ENCODE measurements at places on chromosomes 11 and 22.

GRCh38 chr11:125063429-125064043, 431 bp downstream of the SLC37A2 start:
- peaks cover 39% of the 10 kb centered on the region for H3K27me3 ChIP-seq
- no peaks in the 10 kb centered on the region for H3K36me3 ChIP-seq
- H3K27ac ChIP-seq = no peak overlapping the region
- H3K4me1 ChIP-seq = peaks cover 6% of the 10 kb centered on the region
- H3K4me3 ChIP-seq = peak overlapping the region; percentile 70

DNA sequence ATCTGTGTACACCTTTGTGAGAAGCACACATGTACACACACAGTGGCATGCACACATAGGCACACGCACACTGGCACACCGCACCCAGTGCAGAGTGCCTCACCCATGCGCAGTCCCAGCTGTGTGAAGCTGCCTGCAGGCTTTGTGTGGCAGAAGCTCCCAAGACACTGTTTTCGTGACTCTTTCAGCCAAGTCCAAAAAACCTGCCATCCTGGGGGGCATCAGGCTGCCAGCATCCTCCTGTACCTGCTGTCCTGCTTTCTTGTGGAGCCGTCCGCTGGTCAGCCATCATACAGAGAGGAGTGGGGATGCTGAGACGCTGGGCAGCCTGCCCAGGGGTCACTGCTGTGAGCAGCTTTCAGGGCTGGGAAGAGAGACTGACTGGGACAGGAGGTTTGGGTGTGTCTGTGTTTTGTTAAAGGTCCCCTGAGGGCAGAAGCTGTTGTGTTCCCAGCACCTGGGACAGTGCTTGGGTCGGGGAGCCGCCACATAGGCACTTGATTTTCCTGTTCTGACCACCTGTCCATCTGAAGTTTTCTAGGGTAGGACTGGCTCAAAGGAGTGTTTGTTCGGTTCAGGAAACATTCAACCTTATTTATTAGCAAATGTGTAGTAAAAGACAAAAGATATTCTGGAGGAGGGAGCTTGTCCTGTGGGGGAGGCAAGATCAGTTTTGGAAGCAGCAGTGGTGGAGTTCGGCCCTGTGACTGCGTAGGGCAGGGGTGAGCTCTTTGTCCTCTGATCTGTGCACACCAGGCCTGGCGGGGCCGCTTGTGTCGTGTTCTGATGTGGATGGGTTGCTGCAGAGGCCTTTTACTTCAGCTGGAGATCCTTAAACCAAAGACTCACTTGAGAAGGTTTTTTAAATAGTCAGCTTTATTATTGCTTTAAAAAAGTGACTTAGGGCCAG, 29.7 kb downstream of the AP2A2 start:
- peak overlapping the region; percentile 26 for H3K27ac ChIP-seq
- no peaks in the 10 kb centered on the region for H3K27me3 ChIP-seq
- H3K4me3 ChIP-seq = no peak overlapping the region

- no peaks in the 10 kb centered on the region for H3K36me3 ChIP-seq
- no peak overlapping the region for H3K27ac ChIP-seq
- DNase-seq = no peak
Observed at GRCh38 chr11:123564221-123564620, 90.2 kb downstream of the SCN3B start.

DNA sequence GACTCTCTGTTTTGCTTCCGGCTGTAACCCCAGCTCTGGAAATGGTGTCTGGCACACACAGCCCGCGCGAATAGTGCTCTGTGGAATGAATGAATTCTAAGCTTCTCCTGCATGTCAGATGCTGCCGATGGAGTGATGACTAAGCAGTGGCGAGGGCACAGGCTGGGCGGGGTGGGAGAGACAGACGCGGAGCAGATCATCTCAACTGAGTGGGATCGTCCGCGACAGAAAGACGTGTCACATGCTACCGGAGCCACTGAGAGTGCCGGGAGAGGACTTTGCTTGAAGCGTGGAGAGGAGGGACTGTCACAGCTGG, 334.5 kb downstream of the CTTN start:
- no peaks in the 10 kb centered on the region for H3K4me1 ChIP-seq
- no peak overlapping the region for H3K27ac ChIP-seq
- no peaks in the 10 kb centered on the region for H3K27me3 ChIP-seq
- no peak overlapping the region for H3K4me3 ChIP-seq

- H3K4me3 ChIP-seq = no peak overlapping the region
- H3K27me3 ChIP-seq = peaks cover 8% of the 10 kb centered on the region
- peaks cover 12% of the 10 kb centered on the region for H3K4me1 ChIP-seq
- no peaks in the 10 kb centered on the region for H3K36me3 ChIP-seq
Observed at GRCh38 chr11:46299451-46299961, 22.0 kb downstream of the CREB3L1 start.

DNA sequence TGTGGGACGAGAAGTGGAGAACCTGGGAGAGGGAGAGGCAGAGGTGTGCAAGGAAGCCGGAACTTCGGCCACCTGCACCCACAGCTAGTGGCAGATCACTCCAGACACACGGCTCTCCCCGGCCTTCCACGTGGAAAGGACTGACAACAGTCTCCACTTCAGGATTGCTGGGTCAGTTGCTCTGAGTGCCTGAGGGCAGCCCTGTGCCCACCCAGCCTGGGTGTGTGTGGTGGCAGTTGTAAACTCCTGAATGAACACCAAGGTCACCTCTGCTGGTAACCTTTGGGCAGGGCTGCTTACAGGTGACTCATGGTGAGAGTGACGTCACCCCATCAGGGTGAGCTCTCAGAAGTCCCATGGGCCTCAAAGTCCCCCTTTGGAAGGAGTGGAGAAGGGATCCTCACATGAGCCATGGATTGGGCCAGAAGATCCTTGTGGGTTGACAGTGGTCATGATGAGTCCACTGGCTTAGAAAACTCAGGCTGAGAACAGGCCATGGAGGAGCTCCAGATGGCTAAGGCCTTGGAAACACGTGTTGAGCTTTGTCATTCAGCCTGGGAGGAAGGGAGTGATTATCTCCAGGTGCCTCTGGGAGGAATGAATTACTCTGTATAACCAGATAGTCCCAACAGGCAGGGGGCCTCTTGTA, 71.3 kb downstream of the BCR start:
- H3K27ac ChIP-seq = peak overlapping the region; percentile 36
- DNase-seq = peak; percentile 59
- no peak overlapping the region for H3K4me3 ChIP-seq
- H3K4me1 ChIP-seq = peaks cover 54% of the 10 kb centered on the region
- H3K36me3 ChIP-seq = peaks cover 4% of the 10 kb centered on the region

DNA sequence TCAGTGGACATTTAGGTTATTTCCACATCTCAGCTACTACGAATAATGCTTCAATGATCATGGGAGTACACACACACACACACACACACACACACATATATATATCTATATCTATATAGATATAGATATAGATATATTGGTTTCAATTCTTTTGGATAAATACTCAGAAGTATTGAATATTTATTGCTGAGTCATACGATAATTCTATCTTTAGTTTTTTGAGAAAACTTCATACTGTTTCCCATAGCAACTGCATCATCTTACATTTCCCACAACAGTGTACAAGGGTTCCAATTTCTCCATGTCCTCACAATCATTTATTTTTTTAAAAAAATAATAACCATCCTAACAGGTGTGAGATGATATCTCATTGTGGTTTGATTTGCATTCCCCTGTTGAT, 7.1 kb downstream of the OR9Q2 start:
- no peak overlapping the region for H3K27ac ChIP-seq
- H3K4me3 ChIP-seq = no peak overlapping the region
- H3K36me3 ChIP-seq = no peaks in the 10 kb centered on the region
- no peak for DNase-seq
- no peaks in the 10 kb centered on the region for H3K4me1 ChIP-seq

DNA sequence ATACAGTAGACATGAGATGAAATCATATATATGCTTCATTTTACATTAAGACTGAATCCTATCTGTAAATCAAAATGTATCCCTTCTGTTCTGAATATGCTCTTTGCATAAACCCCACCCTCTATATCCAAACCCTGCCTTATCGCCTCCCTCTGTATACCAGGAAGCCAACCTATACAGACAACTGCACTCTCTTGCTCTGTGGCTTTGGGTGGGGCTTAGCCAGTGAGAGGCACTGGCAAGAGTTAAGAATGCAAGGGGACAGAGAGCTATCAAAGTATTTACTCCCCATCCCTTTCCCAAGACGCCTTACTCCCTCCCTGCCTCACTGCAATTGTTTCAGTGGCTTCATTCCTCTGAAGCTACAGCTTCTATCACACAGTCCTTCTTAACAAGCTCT, 309.8 kb downstream of the TTC28 start:
- peak; percentile 12 for DNase-seq
- H3K27me3 ChIP-seq = peaks cover 2% of the 10 kb centered on the region
- H3K36me3 ChIP-seq = no peaks in the 10 kb centered on the region
- H3K4me1 ChIP-seq = peaks cover 11% of the 10 kb centered on the region
- no peak overlapping the region for H3K4me3 ChIP-seq

DNA sequence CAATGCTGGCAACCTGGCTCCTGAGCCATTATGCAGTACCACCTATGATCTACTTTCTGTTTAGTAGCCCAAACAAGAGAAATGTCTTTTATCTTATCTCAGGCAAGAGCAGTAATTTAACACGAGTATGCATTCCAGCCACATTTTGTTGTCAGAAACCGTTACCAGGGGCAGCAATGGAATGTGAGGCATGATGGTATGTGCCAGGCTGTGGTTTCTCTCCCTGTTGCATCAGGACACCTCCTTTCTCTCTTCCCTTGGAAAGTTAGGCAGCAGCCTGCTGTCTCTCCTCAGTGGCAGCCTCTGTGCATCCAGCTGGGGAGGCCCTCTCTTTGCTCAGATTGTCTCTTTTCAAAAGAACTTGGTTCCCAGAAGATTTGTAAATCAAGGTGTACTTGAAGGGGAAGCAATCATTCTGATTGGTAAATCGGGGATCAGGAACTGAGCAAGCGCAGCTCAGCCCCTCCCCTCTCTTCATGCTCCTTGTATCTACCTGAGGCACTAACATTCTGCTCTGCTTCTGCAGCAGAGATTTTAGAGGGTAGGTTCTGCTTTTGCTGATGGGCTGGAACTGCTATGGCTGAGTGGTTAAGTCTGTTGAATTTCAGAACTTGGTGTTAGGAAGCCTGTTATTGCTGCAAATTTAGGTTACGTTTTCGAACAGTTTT, 229.2 kb downstream of the ADAMTS15 start:
- no peak overlapping the region for H3K27ac ChIP-seq
- H3K4me1 ChIP-seq = no peaks in the 10 kb centered on the region
- H3K4me3 ChIP-seq = no peak overlapping the region
- no peak for DNase-seq

GRCh38 chr22:23913306-23913660, 19.1 kb downstream of the MIF start:
- H3K36me3 ChIP-seq = peaks cover 14% of the 10 kb centered on the region
- DNase-seq = peak; percentile 76
- peak overlapping the region; percentile 93 for H3K4me3 ChIP-seq
- H3K27ac ChIP-seq = peak overlapping the region; percentile 99

DNA sequence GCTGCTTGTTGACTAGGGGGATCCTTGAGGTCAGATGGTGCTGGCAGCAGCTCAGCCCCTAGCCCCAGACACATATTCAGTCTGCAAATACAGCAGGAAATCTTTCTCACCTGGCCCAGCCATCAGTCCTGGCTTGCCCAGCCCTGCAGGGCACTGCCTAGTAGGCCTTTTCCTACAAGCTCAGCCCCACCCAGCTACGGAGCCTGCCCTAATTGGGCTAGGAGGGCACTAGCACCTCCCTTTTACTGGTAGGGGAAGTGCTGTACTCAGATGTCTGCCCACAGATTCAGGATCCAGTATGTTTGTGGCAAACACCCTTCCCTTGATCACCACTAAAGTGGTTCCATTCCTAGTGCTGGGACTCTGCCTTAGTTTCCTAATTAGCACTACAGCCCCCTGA, 257.1 kb upstream of the CADM1 start:
- H3K27me3 ChIP-seq = peaks cover 25% of the 10 kb centered on the region
- H3K4me3 ChIP-seq = no peak overlapping the region

GRCh38 chr11:20126724-20127123, 33.6 kb downstream of the DBX1 start:
- H3K4me1 ChIP-seq = peaks cover 1% of the 10 kb centered on the region
- no peak overlapping the region for H3K27ac ChIP-seq
- H3K4me3 ChIP-seq = no peak overlapping the region
- DNase-seq = no peak
- no peaks in the 10 kb centered on the region for H3K36me3 ChIP-seq

- peak overlapping the region; percentile 35 for H3K4me3 ChIP-seq
- H3K27me3 ChIP-seq = no peaks in the 10 kb centered on the region
- H3K36me3 ChIP-seq = peaks cover 3% of the 10 kb centered on the region
- no peak overlapping the region for H3K27ac ChIP-seq
- H3K4me1 ChIP-seq = peaks cover 12% of the 10 kb centered on the region
- peak; percentile 88 for DNase-seq
Observed at GRCh38 chr11:122746050-122746478, 90.5 kb downstream of the UBASH3B start.

DNA sequence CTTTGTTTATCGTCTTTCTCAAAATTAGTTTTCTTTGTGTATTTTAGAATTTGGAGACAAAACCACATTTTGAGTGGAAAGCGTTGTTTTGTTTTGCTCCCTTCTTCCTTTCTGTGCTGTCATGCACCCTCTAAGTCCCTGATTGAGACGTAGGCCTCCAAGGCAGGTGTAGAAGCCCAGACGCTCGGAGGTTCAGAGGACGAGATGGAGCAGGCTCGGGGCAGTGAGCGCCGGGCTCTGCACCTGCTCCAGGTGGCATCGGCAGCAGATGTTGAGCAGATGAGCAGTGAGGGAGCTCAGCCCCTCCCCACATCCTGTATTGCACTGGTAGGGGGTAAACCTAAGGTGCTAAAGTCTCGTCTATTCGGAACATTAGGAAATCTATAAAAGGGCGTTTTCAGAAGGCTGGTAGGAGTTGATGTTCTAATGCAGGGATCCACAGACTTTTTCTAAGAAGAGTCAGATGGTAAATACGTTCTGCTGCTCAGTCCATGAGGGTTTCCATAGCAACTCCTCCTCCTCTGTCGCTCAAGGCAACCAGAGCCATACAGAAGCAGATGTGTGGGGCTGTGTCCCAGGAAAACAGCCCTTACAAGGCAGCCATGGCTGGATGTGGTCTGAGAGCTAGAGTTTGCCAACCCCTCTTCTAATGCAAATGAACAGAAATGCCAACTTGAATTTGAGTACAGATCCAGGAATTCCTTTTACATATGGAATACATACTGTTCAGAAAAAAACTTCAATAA, 724.2 kb downstream of the BRD1 start:
- peaks cover 14% of the 10 kb centered on the region for H3K27me3 ChIP-seq
- no peaks in the 10 kb centered on the region for H3K36me3 ChIP-seq
- H3K4me1 ChIP-seq = no peaks in the 10 kb centered on the region
- H3K4me3 ChIP-seq = no peak overlapping the region

GRCh38 chr22:47034905-47035419, 272.5 kb downstream of the TBC1D22A start:
- no peaks in the 10 kb centered on the region for H3K27me3 ChIP-seq
- DNase-seq = no peak
- no peak overlapping the region for H3K4me3 ChIP-seq
- no peak overlapping the region for H3K27ac ChIP-seq
- no peaks in the 10 kb centered on the region for H3K4me1 ChIP-seq

GRCh38 chr22:31287818-31288495, 4.3 kb downstream of the PIK3IP1 start:
- no peak for DNase-seq
- peak overlapping the region; percentile 97 for H3K27ac ChIP-seq
- H3K4me1 ChIP-seq = peaks cover 68% of the 10 kb centered on the region
- peaks cover 38% of the 10 kb centered on the region for H3K36me3 ChIP-seq
- H3K27me3 ChIP-seq = no peaks in the 10 kb centered on the region

- H3K36me3 ChIP-seq = no peaks in the 10 kb centered on the region
- H3K4me3 ChIP-seq = no peak overlapping the region
- DNase-seq = no peak
- no peaks in the 10 kb centered on the region for H3K27me3 ChIP-seq
Observed at GRCh38 chr11:33211580-33211979, 45.6 kb upstream of the HIPK3 start.

Data from activated CD8-positive, alpha-beta T cell treated with anti-CD3 and anti-CD28 coated beads for 36 hours (primary cell).